Cortex of kidney (tissue), 1 donor: ENCODE measurements at places on chromosomes 7 and 10.

DNA sequence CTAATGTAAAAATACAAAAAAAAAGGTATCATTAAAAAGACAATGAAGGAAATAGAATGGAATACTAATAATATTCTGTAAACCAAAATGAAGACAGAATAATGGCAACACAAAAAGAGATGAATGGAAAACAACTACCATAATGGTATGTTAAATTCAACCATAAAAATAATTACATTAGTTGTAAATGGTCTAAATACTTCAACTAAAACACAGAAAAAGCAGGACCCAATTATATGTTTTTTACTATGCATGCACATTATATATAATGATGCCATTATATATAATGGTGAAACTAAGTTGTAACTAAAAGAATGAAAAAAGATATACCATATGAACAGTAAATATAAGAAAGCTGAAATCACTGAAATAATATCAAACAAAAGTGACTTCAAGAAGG is 76.5 kb downstream of the CUBN start:
- no peak for DNase-seq

DNA sequence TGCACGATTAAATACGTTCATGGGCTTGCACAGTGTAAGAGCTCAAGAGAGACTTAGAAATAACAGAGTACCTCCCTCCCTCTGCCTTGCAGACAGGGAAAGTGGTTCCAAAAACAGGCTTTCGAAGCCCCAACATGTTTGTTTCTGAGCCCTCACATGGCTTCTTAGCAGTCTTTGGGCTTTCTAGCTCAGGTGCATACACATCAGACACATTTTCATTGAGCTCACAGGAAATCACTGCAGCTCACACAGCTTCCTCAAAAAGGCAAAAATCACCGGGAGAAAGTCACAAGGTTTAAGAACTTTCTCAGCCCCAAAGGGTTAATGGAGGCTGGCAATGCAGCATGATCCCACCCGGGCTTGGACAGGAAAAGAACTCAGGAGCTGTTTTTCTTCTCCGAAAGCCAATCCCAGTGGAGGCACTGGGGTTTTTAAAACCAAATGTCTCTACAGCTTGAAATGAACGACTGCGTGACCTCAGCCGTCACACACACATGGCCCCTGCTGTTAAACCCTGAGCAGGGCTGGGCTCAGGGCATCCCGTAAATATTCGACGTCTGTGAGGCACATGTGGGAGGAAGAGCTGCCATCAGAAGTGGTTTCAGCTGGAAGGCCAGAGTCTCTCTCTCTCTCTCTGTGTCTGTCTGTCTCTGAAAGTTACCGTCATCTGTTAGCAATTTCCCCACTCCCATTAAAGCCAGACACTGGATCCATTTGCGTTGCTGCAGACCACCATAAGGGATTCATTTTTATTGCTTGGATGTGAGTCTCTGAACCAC is 69.7 kb downstream of the CALML3 start:
- no peak for DNase-seq

DNA sequence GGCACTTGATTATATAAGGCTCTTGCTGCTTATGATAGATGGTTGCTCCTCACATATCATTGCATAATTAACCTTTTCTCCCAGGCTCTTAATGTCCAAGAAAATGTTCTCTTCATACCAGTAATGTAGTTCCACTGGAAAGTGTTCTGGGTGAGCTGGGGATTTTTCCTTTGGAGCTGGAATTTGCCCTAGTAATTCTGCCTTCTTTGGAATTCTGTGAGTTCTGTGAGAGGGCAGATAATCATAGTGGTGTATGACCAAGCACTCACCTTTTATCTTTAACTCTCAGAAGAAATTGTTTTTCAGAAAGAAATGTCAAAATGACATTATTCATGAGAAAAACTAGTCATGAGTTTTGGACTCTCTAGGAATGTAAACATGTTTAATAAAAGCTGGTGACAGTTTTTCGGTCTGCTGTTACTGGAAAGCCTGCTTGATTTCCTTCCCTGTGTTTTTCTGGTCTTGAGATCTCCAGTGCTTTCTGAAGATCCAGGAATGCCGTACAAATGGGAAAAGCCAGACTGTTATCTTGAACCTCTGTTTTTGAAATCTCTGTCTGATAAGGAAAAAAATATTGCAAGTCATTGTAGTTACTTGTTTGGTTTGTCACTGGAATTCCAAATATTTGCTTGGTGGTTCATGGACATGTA is 148.3 kb upstream of the PRPS1L1 start:
- DNase-seq: no peak

DNA sequence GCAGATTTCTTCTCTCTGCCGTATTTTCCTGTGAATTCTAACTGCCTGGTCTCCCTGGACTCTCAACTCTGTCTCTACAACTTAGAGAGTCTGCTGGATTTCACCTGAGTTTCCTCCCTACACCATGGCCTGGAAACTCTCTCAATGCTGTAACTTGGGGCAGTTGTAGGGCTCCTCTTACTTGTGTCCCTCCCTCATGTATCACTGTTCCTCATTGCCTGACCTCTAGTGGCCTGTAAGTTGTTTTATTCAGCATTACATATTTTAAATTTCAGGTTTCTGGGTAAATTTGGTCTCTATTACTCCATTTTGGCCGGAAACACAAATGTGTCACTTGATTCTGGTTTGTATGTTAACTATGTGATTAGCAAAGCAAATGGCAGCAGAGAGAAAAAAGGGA is 70.9 kb downstream of the DYNC1I1 start:
- DNase-seq: no peak

DNA sequence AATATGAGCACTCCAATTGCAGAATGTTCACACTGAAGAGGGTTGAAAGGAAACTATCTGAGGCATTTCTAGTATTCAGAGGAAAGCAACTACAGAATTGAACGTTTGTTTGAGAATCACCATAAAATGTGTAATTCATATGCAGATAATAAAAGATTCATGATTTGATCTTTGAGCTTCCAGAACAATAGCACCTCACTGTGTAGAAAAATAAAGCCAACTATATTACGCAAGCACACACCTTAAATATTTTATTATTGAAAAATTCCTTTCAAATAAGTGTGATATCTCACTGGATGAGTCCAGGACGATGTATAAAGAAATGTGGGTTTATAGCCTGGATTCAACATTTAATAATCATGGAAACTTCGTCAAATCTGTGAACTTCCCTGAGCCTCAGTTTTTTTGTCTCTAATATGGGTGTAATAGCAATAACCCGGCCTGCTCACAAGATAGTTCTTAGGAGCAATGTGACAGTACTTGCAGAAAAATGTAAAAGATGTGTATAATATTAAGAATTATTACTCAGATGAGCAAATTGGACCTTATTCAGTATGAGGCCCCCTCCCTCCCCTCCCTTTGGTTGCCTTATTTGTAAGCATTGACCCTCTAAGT is 11.5 kb upstream of the CAV2 start:
- no peak for DNase-seq

DNA sequence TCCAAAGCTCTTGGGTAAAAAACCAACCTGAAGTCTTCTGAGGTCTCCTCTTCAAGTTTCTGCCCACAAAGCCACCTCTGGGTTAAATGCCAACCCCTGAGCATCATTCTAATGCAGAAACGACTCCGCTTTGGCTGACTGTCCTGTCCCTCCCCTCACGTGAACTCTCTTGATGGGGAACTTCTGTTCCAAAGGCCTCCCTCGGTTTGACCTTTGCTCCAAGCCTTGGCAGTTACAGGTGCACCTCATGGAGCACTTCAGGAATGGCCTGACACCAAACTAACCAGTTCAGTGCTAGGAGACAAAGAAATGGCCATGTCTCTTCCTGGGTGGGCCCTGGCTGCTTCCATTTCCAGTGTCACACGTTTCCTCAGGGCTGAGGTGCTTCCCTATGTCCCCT is 20.0 kb downstream of the CAMK2G start:
- DNase-seq: no peak

DNA sequence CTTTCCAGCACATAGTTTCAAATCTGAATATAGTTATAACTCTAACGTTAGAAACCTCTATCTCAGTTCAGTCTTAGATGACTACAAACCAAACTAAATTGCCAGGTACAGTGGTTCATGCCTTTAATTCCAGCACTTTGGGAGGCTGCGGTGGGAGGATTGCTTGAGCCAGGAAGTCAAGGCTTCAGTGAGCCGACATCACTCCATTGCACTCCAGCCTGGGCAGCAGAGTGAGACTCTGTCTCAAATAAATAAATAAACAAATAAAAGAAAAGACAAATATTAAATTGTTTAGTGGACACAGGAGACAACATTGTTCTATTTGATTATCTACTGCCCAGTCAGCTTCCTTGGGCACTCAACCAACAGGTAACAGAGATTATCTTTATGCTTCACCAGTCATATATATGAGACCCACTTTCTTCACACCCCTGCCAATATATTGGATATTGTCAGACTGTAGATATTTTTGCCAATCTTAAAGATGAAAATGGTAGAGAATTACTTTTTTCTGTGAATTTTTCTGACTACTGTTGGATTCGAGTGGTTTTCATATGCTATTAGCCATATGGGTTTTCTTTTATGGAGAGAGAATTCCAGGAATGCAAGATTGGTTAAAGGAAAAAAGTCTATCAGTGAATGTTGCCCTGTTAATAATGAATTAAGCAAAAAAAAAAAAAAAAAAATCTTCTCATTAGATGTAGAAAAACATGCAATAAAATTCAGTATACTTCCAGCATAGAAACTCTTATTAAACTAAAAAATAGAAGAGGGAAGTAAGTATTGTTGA is 16.0 kb downstream of the HDAC9 start:
- DNase-seq: no peak

DNA sequence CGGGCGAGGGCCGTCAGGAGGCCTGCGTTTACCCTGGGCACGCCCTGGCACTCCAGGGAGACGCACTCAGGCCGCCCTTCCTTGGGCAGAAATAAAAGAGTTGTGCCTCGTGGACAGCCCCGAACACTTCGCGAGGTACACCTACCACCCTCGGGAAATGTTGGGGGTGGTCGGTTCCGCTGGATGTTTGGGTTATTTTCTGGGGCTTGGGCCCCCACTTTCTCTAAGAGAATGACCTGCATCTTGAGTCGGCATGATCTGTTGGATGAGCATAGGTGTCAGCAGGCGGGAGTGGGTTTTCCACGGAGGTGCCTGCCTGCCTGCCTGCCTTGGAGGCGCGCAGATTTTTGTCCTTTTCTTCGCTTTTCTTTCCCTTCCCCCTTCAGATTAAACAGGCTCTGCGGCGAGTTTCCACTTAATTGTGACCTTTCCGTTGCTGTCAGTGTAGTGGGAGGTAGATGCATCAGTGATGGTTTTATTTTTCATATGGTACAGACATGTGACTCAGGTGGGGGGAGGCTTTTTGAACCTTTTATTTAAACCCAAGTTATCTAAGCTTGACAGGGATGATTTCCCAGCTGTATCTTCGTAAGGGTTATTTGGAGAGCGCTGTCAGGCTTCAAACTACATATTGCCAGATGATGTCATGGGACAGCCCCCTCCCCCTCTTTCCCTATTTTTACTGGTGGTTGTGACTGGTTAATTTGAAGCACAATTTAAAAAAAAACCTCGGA is 661 bp downstream of the HECTD2 start:
- no peak for DNase-seq

DNA sequence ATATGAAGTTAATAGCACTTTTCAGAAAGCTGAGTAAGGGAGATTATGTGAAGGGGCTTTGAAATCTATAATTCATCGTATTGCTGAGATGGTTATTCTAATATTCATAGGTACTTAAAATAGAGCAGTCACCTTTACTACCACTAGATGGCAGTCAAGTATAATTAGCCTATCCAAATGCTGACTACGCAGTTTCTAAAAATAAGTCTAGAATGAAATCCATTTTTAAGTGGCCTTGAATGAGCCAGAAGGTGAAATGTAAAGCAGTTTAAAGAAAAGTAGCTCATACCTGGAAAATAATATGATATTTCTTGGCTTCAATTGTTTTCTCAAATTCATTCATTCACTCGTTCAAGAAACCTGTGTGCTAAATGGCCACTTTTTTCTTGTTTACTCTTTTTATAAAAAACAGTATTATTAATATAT is 1277.1 kb downstream of the GATA3 start:
- no peak for DNase-seq

DNA sequence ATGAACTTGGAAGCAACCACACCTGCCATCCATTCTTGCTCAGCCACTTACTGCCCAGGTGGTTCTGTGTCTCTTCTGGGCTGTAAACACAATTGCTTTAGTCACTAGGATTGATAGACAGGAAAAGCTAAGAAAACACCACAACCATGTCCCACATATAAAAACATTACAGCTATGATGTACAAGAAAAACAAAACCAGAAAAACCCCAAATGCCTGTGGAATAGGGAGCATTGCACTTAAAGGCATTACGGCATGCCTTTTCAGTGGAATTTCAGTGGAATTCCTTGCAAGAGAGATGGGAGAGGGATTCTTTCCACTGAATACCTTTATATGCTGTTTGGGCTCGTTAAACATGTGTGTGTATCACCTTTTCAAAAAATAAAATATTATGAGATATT is 44.2 kb upstream of the GPR26 start:
- DNase-seq: no peak

- no peak for DNase-seq
These were observed 1168.4 kb downstream of the GATA3 start for GRCh38 chr10:9222917-9223316.

DNA sequence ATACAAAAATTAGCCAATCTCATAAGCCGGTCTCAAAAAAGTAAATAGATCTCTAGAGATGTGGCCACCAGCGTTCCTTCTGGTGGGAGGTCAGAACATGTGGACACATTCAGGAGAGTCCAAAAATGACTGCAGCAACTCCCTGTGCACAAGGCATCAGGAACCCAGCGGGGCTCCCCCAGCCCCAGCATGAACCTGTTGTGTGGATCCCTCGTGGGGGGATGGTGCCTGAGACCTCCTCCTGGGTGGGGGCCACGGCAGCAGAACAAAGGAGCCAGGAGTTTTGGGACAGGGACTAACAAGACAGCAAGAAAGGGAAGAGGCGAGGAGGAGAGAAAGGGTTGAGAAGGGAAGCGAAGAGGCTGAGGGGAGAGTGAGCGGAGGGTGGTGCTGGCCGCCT is 121.8 kb downstream of the WDR37 start:
- no peak for DNase-seq

DNA sequence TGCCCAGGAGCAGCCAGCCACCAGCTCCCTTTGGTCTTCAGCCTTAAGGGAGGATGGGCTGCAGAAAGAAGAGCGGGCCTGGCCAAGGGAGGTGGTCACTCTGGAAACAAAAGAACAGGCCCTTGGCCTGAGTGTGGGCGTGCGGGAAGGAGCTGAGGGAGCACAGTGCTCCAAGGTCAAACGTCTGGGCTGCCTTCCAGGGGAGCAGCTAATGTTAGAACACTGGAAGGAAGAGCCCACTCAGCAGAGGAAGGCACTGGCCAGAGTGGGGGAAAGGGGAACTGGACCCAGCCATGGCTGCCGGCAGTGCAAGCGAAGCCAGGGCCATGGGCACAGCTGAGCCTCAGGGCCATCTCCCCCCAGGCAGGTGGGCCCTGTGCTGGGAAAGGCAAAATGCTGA is 42.7 kb downstream of the FAM53B start:
- no peak for DNase-seq

- DNase-seq: no peak
These were observed 144.9 kb downstream of the ELAPOR2 start for GRCh38 chr7:86914551-86914950.

DNA sequence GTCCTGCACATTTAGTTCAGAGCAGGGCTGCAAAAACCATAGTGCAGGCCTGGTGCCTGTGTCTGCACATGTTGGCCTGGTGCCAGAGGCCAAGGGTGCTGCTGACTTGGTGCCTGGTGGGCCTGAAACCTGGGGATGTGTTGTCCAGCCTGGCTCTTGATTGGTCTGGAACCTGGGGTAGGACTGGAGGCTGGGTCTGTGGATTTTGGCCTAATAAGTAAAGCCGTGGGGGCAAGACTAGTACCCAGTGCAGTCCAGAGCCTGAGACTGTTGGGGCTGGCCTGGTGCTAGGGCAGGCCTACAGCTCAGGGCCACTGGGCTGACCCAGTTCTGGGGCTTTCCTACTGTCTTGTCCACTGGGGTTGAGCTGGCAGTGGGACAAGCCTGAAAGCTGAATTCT is 817.9 kb downstream of the DNAJB9 start:
- DNase-seq: no peak
